ENCODE measurements at places on chromosomes 3 and 15.

- DNase-seq = no peak
Measured at GRCh38 chr15:72147418-72147817, 29.2 kb downstream of the SENP8 start.

GRCh38 chr3:127821394-127821793 is 921 bp downstream of the MGLL start:
- no peak for DNase-seq

- no peak for DNase-seq
Measured at GRCh38 chr3:142613491-142613890, 17.3 kb downstream of the PLS1 start.

GRCh38 chr3:183210862-183211341 is 42.2 kb upstream of the B3GNT5 start:
- DNase-seq = no peak

DNA sequence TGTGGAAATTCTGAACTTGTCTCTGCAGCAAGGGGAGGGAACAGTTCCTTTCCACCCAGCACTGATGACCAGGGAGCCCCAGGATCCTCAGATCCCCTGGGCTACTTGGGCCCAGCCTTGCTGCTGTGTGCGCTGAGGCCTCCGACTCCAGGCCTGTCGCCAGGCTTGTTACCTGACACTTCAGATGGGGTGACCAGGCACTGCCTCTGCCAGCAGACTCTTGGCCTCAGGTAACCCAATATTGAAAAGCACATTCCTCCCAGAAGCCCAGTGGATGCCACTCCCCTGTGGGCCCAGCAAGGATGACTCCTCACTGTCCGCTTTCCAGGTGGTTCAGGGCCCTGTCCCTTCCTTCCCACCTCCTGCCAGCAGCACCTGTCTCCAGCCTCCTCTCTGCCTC is 3.5 kb upstream of the PLA2G4E start:
- DNase-seq = no peak

DNA sequence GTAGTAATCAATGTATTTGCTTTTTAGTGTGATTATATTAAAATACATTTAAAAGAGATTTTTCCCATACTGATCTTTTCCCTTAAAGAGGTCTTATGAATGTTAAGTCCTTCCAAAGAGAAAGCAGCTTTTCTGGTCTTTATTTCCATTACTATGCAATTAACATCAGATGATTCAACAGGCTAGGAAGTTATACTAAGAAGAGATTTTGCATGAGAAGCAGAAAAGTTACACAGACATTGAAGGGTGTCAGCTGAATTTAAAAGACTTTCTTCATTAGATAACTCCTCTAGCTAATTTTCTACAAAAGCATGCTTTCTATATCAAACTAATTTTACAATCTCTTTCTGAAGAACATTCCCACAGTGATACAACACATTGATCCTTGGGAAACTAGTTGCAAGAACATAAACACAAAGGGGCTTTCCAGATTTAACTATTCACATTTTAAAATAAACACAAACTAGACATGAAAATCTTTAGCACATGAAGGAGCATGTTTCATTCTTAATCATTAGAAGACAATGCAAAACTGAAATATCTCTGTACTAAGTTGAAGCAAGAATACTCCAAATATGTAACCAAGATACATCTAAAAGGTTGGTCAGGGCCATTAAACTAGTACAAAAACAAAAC is 965.8 kb downstream of the ROBO1 start:
- DNase-seq = no peak

- no peak for DNase-seq
Measured at GRCh38 chr3:149844091-149844490, 31.1 kb downstream of the RNF13 start.

GRCh38 chr3:63351159-63352007 is 73.3 kb downstream of the SYNPR start:
- DNase-seq = peak; percentile 65

GRCh38 chr3:142962520-142963233 is 797 bp downstream of the PAQR9 start:
- no peak for DNase-seq

DNA sequence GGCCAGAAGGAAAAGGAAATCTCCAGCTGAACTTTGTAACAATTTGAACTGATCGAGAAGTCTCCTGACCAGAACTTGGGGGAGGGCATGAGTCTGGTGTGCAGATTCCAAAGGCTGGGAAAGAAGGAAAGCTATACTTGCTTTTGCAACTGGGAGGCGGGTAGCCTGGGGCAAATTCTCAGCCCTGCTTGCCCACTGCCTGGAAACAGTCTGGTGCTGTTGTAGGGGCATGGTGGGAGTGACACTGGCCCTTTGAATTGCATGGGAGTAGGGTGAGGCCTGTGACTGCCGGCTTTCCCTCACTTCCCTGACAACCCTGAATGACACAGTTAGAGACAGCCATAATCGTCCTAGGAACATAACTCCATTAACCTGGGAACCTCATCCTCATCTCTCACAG is 114.0 kb upstream of the POU1F1 start:
- no peak for DNase-seq

GRCh38 chr3:195751560-195751959 is 30.8 kb downstream of the MUC20 start:
- no peak for DNase-seq
